Renal cortical epithelial cell (primary cell): ENCODE measurements at places on chromosomes 12 and 14.

DNA sequence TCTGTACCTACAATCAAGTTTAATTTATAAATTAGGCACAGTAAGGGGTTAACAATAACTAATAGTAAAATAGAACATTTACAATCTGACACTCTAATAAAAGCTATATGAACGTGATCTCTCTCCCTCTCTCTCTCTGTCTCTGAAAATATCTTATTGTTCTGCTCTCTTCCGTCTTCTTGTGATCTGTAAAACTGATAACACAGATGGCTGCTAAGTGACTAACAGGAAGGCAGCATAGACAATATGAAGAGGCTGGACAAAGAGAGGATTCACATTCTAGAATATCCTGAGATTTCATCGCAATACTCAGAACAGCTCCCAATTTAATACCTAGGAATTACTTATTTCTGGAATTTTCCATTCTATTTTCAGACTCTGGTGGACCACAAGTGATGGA, 827.2 kb downstream of the FLRT2 start:
- DNase-seq: no peak

- no peak for DNase-seq
Observed at GRCh38 chr14:98368221-98368620, 903.8 kb downstream of the BCL11B start.

- peak; percentile 53 for DNase-seq
Observed at GRCh38 chr14:77799863-77800730, at the start of gene ADCK1. Gene ADCK1 (plus strand): TSS chr14:77800109. CDS start chr14:77818979, 18,870 bp downstream.

GRCh38 chr12:65540140-65540539, 261.7 kb downstream of the MSRB3 start:
- no peak for DNase-seq

DNA sequence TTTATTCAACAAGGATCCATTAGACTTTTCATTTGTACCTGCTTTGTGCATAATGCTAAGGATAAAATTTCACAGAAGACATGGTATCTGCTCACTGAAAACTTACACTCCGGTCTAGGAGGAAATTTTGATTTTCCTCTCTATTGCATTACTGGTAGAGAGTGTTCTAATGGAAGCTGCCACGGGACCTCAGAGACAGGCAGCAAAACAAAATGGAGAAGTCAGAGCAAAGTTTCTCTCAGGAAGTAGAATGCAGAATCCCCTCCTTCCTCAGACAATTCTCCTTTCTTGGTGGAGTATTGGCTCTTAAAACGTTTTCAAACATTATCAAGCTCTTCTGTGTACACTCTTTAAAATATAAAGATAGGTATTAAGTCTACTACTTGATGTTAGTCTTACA, 12.3 kb downstream of the CLEC2B start:
- DNase-seq: no peak

GRCh38 chr12:100920493-100920892, 125.9 kb downstream of the ANO4 start:
- DNase-seq: no peak

DNA sequence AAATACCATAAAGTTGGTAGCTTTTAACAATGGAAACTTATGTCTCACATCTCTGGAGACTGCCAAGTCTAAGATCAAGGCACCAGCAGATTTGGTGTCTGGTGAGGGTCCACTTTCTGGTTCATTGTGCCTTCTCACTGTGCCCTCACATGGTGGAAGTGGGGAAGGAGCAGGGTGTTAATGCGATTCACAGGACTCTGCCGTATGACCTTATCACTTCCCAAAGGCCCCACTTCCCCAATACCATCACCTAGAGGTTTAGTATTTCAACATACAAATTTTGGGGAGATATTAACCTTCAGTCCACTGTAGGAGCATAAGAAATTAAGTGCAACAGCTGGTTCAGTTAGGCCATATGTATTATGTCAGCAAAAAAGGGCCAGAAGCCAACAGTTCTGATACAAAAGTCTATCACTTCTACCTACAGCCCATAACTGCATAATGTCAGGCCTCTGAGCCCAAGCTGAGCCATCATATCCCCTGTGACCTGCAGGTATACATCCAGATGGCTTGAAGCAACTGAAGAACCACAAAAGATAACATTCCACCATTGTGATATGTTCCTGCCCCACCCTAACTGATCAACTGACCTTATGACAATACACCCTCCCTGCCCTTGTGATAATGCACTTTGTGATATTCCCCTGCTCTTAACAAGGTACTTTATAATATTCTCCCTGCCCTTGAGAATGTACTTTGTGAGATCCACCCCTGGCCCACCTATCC, 24.7 kb downstream of the DDHD1 start:
- DNase-seq: no peak

DNA sequence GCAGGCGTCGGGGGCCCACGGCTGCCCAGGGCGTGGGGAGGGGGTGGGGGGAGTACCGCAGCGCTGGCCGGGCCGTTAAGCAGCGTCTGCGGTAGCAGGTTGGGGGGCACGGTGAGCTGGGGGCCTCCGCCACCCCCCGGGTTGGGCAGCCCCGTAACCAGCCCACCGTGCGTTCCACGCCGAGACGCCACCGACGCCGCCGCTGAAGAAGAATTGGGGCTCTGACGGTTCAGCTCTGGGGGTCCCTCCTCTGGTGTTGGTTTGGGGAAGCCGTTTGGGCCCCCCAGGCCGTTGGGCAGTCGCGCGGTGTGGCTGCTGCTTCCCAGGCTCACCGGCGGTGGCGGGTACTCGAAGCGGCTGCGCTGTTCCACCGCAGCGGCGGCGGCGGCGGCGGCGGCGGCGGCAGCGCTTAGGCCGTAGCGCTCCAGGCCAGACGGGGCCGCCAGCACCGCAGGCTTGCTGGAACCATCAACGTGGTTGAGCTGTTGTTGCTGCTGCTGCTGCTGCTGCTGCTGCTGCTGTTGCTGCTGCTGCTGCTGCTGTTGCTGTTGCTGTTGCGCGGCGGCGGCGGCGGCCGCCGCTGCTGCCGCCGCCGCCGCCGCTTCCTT, 1.5 kb downstream of the IRF2BPL start:
- DNase-seq: no peak

GRCh38 chr14:63752449-63753169, 24.7 kb upstream of the SGPP1 start:
- DNase-seq: peak; percentile 80

- no peak for DNase-seq
Observed at GRCh38 chr12:28817524-28817923, 331.6 kb upstream of the FAR2 start.

DNA sequence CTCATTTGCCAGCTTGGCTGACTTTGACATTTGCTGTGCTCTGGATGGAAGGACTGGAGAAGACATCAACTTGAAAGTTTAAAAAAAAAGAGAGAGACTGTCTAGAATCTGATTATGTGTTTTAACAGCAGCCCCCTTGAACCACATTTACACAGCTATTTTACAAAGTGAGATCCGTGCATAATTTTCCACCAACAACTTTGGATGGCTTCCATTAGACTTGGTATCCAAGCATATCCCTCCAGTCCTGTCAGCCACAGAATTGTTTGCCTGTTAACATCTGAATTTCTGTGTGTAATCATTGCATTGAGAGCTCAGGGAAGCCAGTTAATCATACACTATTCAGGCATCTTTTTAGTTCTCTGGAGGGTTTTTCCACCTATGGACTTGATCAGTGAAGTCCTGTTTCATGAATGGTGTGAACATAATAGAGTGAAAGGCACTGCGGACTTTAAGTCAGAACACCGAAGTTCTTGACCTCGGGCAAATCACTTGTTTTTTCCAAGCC, 93.7 kb downstream of the SAMD4A start:
- peak; percentile 82 for DNase-seq

GRCh38 chr14:95315579-95315978, 4.1 kb downstream of the CLMN start:
- no peak for DNase-seq

- no peak for DNase-seq
Observed at GRCh38 chr14:93733231-93733630, 55.1 kb downstream of the PRIMA1 start.

- no peak for DNase-seq
Observed at GRCh38 chr14:30861200-30861599, 13.2 kb upstream of the COCH start.

- DNase-seq: no peak
Observed at GRCh38 chr14:74035556-74035955, 16.4 kb downstream of the BBOF1 start.

DNA sequence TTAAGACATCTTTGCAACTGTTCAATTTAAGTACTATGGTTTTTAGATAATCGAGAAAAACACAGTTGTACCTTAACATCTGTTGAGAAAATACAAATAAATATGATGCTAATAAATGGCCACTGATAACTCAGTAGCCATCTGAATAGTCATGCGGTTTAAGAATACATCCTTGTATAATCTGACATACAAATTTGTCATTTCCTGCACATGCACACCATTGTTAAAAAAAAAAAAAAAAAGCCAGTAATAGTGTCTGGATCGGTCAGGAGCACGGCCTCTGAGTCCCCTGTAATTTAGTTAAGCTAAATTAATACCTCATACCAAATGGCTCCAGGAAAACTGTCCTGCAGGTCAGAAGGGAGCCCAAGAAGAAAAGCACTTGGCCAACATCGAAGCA, 16.8 kb downstream of the RFC5 start:
- DNase-seq: no peak

DNA sequence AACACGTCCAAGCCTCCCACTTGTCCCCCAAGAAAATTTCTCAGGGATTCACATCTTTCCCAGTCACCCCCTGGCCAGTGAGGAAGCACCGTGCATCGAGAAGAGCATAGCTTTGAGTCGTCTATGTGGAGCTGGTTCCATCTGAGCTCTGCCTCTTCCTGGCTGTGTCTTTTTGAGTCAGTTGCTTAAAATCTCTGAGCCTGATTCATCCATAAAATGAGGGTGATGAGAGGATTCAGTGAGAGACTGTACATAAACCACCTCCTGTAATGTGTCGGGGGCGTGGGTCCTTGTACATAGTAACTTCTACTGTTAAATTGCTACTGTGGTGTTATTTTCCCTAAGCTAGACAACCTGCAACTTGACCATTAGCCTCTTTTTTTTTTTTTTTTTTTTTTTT, 13.8 kb downstream of the CD9 start:
- no peak for DNase-seq
